Naive thymus-derived CD4-positive, alpha-beta T cell (primary cell): ENCODE measurements at places on chromosomes 7 and 10. TPM values are rescaled to one million over a fixed set of nuclear protein-coding genes. Genes with fewer than 3 reads are reported as not detected.

GRCh38 chr7:151704960-151705635 lies 171.8 kb downstream of the PRKAG2 start:
- no peak for DNase-seq

DNA sequence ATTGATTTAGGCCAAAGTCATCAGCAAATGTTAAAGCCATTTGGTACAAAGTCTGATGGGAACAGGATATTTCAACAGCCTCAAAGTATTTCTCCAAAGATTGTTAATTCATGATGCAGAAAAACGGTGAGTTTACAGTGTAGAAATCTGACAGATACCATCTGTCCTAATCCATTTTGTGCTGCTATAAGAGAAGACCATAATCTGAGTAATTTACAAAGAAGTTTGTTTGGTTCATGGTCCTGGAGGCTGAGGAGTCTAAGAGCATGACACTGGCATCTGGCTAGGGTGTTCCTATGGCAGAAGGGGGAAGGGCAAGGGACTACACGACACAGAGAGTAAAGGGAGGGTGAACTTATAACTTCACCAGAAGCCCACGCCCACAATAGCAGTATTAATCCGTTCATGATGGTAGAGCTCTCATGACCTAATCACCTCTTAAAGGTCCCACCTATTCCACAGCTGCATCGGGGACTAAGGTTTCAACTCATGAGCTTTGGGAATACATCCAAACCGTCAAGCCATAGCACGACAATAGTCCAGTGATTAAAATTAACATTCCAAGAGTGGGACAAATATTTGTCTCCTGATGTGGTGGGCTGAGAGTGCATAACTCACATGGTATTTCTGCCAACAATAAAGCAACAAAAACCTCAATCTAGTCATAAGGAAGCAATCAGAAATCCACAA lies 298.6 kb upstream of the AKR1E2 start:
- no peak for DNase-seq

- DNase-seq, result no peak
Measured at GRCh38 chr10:119113751-119114732, 10.1 kb downstream of the DENND10 start.

EPDR1 gene
- 0.81 TPM for total RNA-seq

SLIT1 gene
- total RNA-seq, result 0.65 and 0.81 TPM in 2 replicates

GRCh38 chr10:9166770-9167169 lies 1112.3 kb downstream of the GATA3 start:
- DNase-seq, result no peak
